ENCODE measurements at places on chromosomes 3 and 15.

DNA sequence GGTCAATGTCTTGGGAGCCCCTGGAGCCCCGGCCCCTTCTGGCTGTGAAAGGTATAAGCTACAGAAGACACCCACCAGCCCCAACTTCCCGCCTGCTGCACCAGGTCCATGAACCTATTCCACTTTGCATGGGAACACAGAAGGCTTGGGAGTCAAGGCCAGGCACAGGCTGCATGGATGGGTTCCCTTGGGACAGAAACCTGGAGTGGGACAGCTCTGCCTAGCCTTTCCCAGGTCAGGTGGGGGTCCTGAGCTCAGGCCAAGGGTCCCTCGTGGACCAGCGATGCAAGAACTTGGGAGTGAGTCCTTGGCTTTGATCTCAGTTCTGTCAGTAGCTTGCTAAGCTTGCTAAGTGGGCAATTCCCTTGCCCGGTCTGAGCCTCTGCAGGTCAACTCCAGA is 25.0 kb downstream of the TKT start:
- no peak for DNase-seq

- DNase-seq: no peak
These were observed 365 bp upstream of the GTF2A2 start for GRCh38 chr15:59657635-59658125.

- no peak for DNase-seq
These were observed 783.7 kb downstream of the AGBL1 start for GRCh38 chr15:86863226-86863915.

DNA sequence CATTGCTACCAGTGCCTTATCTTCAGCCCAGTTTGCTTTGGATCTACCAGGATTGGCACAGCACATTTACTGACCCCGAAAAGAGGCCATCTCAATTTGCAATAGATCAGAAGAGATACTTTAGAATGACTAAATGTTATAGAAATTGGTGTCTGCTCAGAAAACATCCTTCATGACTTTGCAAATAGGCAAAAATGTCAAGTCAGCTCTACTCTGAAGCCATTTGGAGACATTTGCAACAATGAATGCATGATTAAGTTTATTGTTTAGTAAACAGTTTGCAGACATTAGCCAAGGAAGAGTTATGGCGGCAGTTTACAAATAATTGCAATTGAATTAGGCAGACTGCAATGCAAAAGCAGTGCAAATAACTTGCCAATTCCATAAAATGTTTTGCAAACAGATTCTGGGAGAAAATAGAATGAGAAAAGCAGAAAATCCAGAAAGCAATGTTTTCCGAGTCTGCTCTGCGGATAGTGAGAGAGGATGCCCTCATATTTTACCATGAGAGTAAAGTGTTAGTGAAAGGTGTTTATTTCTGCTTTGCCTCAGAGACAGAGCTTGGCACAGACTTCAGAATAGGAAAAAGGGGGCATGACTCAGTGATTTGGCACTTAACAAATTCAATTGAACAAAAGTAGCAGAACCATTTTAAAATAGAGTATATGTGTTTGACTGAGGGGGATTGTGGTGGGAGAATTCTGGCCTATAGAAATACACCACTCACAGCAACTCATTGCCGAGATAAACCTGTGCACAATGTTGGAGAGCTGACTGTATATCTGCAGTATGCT is 334.9 kb upstream of the NR2F2 start:
- no peak for DNase-seq

DNA sequence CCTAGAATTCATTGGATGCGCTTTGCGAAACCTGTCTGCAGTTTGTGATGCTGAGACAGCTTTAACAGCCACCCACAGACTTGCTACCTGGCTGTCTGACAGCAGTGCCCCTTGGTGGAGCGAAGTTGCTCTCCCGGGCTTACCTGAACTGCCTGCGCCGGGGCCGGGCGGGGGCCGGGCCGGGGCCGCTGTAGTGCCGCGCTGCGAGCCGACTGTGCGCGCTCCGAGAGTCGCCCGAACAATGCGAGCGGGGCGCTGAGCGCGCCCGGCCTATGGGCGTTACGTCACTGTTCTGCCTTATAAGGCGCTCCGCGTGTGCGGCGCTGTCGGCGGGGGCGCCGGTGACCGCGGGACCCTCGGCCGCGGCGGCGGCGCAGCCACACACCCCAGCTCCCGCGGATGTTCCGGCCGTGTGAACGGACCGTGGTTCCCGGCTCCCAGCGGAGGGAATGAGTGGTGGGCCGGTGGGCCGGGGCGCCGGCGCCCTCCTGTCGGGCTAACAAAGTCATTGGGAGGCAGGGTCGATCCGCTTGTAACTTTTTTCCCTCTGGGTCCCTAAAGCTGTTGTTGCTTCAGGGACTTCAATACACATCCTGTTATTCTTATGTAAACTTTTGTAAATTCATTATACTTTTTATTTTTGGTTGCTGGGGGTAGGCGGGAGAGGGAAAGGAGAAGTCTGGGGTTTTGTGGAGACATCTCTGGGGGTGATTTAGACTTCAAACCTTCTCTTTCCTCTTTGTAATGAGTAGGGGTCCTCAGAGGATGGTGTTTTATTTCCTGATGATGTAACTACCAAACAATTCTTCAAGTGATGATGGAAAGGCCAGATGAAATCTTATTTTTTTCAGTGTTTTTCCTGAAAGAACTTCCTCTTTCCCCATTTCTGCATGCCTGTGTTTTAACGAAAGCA is 58.5 kb downstream of the CMSS1 start:
- peak; percentile 56 for DNase-seq

DNA sequence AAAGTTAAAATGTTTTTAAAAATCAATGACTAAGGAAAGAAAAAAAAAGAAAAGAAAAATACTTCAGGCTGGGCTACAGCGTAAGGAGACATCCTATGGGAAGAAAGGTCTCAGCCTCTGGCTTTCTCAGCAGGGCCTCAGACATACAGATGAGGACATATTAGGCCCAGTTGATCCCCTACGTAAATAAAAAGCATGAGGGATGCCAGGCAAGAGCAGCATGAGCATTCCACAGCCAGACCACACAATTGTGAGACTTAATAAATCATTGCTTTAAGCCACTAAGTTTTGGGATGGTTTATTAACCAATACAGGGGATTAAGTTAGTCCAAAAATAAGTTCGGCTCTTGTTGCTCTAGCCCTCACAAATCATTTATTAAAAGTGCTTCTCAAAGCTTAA is 394.1 kb upstream of the NECTIN3 start:
- no peak for DNase-seq

DNA sequence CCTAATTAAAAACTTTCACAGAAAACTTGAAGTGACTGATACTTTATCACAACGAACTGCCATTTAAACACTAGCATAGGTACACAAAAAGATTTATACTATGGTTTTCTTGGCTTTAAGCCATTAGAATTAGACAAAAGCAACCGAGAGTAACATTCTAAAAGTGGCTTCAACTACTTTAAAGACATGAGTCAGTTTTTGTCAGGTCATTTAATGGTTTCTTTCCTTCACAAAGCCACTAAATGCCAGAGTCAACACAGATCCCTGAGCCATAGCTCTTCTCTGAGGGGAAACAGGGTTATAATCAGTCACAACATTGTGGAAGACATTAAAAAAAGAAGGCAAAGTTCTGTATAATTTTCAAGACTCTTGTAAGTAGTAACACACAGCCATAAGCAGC is 54.6 kb downstream of the CAPN3 start:
- no peak for DNase-seq

GRCh38 chr3:128906031-128906803 is 26.8 kb downstream of the ACAD9 start:
- no peak for DNase-seq

- DNase-seq: no peak
These were observed 234.2 kb upstream of the MCTP2 start for GRCh38 chr15:93997071-93997658.

DNA sequence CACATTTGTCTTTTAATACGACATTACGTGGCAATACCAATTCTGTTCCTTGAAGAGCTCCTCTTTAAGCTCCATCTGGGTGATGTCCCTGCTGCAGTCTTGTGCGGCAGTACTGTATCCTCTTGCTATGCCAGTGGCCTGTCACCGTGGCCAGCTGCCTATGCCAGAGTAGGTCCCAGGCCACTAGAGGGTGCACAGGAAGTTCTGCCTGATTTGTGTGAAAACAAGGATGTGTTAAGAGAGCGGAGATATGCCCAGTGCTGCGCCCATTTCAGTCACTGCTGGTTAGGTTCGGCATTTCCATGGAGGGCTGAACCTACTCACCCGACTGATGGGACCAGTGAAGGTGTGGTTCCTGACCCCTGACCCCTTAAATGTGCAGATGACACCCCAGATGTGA is 25.2 kb downstream of the NIPA1 start:
- peak; percentile 83 for DNase-seq

DNA sequence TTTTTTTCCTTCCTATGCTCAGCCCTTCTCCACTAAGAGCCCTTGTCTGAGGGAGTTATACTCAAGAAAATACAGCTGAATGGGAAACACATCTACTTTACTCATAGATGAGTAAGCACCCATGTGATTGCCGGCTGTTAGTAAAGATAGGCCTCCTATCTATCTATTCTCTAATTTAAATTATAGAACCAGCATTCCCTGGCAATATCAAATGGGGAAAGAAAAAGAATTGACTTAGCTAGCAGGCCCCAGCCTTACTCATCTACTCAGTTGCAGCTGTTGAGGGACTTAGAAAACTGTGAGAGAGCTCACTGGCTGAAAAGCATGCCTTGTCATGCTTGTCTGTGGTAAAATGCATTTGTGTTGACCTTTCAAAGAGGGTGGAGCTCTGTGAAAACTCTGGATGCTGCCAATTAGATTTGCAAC is 116.9 kb upstream of the LRRFIP2 start:
- DNase-seq: no peak

All from putamen (tissue), 1 donor.